ENCODE measurements at places on chromosomes 3 and 15.

DNA sequence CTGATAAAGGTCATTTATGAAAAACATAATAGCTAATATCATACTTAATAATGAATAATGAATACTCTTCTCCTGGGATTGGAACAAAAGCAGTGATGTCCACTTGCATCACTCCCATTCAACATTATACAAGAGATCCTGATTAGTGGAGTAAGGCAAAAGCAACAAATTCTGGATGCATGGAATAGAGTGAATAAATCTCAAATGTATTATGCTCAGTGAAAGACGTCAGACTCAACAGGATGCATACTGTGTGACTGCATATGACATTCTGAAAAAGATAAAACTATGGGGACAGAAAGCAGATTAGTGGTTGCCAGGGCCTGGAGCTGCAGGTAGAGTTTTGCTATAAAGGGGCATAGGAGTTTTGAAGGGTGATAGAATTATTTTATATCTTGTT, 77.6 kb upstream of the ZBTB20 start:
- no peak for DNase-seq

DNA sequence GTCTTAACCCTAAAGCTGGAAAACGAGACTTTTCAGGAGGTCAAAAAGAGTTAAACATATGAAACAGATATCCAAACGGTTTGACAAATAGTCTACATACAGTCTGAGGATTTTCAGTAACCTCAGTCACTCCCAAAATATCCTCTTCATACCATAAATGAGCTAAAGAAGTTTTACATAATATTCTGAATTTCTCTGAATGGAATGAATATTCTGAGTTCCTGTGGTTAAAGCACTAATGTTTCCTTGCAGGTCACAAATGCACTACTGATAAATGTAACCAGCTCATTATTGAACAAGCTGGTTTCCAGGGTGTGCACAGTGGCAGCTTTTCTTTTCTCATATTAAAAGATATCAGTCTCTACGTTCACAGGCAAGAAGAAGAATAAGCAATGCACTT, 137.4 kb upstream of the POU1F1 start:
- no peak for DNase-seq

GRCh38 chr3:141249041-141249440, 17.4 kb downstream of the PXYLP1 start:
- DNase-seq: peak; percentile 9

GRCh38 chr15:89359471-89360293, 25.1 kb upstream of the POLG start:
- DNase-seq: no peak

GRCh38 chr3:184300378-184300720, 1.3 kb downstream of the PSMD2 start:
- no peak for DNase-seq

GRCh38 chr15:73571346-73571745, 61.8 kb downstream of the NPTN start:
- no peak for DNase-seq

DNA sequence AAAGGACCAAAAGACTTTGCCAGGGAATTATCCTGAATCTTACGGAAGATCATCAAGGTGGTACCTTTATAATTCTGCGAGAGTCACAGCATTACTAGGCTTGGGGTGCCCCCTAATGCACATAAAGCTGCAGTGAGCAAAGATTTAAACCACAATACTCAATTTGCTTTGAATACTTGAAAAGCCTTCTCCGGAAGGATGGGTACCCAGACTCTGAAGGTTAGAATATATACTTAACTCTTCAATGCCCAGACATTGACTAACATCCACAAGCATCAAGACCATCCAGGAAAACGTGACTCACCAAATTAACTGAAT, 117.8 kb upstream of the KCNH8 start:
- DNase-seq: no peak

- DNase-seq: no peak
Observed at GRCh38 chr3:42340466-42340865, 69.9 kb downstream of the LYZL4 start.

- no peak for DNase-seq
Observed at GRCh38 chr3:62923066-62923465, 47.9 kb upstream of the CADPS start.

- no peak for DNase-seq
Observed at GRCh38 chr3:177295116-177295515, 97.8 kb upstream of the TBL1XR1 start.
